ENCODE measurements at places on chromosomes 16 and 17.
A peak's percentile ranks its signal among the peaks of the same experiment; 100 is the strongest.

DNA sequence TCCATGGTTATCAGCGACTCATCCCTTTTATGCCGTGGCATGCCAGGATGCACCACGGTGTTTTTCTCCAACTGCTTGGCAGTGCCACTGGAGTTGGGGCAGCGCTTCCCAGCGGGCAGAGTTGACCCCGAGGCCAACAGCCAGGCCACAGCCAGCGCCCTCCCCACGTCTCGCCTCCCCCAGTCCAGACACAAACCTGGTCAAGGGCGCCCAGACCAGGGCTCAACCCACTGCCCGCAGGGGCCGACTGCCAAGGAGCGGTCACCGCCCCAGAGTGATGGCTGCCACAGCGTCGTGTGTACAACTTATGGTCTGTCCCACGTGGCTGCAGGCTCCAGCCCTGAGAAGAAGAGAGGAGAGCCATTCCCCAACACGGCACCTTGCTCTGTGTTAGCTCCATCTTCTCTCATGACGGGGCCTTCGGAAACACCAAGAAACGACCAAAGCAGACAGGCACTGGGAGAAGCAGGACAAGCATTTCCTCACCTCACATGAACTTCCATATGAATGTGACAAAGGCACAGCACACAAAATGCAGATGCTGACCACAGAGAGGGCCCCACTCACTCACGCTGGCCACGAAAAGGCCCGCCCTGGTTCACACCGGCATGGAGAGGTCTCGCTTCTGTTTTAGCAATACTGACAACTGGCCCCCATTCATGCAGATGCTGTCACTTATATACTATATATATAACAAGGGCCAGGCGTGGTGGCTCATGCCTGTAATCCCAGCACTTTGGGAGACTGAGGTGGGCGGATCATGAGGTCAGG is 27.0 kb downstream of the AXIN1 start:
- DNase-seq: no peak

DNA sequence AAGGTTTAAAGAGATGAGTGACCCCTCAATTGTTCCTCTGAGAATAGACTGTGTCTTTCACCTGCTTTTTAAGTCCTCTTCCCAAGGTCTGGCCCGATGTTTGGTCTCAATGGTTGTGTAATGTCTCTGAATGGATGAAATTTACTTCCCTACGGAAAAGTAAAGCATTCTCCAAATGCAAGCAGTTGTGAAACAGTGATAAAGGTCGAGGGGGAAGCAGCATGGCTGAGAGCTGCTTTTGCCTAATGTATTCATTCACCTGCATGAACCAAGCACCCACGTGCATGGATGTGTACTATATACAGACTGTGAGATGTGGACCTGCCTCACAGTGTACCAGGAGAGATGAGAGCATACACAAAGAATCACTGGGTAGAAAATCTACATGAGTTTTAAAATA is 11.4 kb downstream of the MRPS23 start:
- DNase-seq: no peak

GRCh38 chr16:48157794-48158193 is 2.0 kb upstream of the ABCC12 start:
- DNase-seq: no peak

DNA sequence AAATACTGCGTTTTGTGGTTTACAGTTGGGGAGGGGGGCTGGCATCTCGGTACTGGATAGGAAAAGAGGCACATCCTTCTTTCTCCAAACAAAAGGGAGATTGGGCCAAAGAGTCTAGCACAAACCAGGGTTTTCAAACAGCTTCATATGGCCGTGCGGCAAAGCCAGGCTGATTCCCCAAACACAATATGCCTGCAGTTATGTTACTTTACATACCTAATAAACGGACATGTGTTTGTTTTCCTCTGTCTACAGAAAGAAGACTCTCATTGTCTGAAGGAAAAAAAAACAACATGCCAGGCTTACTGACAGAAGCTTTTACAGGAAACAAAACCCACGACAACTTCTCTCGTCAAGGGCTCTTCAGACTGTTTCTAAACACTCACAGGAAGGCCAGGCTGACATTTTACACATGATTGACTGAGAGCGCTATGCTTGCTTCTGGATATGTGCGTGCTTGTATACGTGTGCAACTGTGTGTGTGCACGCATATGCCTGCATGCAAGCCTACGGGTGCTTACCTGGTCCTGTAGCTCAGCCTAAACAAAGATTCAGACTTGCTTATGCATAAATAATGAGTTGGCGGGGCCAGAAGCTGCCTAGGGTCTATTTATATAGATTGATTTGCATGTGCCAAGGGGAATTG is 461.0 kb upstream of the C16orf82 start:
- no peak for DNase-seq

- no peak for DNase-seq
These were observed 3.9 kb upstream of the NT5C start for GRCh38 chr17:75135452-75135851.

- DNase-seq: no peak
These were observed 5.6 kb downstream of the CDH11 start for GRCh38 chr16:65116216-65116615.

GRCh38 chr16:89191901-89192185 is 8.5 kb downstream of the SLC22A31 start:
- DNase-seq: no peak

DNA sequence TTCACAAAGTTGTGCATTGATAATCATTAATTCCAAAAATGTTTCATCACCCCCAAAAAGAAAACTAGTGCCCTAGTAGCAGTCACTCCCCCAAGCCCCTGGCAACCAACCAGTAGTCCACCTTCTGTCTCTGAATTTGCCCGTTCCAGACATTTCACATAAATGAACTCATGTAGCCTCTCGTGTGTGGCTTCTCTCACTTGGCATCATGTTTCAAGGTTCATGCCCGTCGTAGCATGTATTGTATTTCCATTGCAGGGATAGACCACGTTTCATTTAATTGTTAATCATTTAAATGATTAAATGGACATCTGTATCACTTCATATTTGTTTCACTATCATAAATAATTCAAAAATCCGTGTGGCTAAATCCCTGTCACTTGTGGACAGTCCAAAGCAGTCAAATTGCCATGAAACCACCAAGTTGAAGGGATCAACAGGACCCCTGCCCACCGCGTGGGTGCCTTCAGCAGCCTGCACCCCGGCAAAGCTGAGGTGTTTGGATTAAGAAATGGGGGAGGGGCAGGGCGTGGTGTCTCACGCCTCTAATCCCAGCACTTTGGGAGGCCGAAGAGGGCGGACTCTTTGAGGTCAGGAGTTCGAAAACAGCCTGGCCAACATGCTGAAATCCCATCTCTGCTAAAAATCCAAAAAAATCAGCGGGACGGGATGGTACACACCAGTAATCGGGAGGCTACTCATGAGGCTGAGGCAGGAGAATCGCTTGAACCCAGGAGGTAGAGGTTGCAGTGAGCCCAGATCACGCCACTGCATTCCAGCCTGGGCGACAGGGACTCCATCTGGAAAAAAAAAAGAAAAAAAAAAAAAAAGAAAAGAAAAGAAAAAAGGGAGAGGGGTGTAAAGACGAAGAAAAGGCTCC is 8.7 kb upstream of the FLYWCH2 start:
- no peak for DNase-seq

- DNase-seq: no peak
These were observed 557.7 kb downstream of the MAF start for GRCh38 chr16:79042886-79043285.

DNA sequence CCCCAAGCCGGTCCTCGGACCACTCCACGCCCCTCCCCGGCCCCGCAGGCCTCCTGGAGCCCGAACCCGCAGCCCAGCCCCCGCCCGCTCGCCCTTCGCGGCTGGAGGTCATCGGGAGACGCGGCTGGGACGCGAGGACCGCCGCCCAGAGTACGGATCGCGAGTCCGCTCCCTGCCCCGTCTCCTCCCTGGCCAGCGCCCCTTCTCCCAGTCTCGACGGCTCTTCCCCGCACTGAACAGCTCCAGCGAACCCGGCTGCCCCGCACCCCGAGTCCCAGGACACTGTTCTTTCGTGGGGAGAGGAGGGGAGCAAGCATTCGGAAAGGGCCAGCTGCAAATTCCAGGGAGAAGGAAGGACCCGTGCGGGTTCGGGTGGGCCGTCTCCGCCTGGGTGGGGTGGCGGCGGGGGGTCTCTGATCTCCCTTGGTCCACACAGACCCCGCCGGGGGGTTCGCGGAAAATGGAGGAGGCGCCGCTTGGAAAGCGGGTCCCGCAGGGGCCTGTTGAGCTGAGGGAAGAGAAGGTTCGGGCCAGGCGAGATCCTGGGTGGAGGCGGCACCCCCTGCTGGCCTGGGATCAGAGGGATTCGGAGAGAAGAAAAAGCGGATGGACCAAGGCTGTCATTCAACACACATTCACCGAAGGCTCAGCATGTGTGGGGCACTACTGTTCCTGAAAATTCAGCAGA is 632 bp upstream of the RTN4RL1 start:
- DNase-seq: peak; percentile 12

DNA sequence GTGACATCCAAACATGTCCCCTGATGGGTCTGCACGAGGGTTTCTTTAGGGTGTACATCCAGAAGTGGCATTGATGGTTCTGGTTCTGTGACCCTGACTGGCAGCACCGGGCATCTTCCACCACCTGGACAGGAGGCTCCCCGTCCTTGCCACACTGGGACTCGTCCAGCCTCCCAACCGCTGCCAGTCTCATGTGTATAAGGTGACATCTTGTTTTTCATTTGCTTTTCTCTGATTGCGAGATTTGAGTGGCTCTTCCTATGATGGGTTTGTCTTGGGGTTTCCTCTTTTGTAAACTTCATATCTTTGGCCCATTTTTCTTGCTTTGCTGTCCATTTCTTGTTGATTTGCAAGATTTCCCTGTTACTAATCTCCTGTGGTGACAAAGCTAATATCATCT is 9.2 kb upstream of the LIMD2 start:
- no peak for DNase-seq

DNA sequence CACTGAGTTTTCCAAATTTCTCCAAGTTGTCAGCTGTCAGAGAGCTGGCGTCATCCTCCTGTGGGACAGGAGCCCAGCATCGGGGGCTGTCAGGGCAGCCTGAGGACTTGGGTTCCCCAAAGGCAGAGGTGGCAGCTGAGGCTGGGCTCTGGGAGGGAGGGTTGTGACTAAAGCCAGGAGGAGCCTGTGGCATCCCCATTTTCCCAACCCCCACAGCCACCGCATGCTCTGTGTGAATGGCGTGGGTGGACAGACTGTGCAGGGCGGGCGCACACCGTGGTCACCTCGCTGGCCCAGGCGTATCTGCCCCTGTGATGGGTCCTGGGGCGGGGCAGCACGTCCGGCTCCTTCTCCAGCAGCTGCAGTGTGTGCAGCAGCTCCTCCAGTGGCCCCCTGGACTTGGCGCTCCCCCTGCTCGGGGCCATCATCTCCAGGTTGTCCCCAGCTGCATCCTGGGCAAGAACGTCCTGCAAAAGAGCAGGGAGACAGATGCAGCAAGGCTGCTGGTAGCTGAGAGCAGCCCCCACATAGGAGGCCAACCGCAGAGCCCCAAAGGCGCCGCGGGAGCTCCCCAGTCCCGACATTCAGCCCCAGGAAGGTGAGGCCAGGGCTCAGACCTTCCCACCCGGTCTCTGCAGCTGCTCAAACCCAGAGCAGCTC is 24.8 kb downstream of the CEP131 start:
- no peak for DNase-seq

- no peak for DNase-seq
These were observed 316.6 kb downstream of the CDH13 start for GRCh38 chr16:82943371-82943770.

- DNase-seq: no peak
These were observed 1.1 kb upstream of the SPEM3 start for GRCh38 chr17:7427549-7427948.

DNA sequence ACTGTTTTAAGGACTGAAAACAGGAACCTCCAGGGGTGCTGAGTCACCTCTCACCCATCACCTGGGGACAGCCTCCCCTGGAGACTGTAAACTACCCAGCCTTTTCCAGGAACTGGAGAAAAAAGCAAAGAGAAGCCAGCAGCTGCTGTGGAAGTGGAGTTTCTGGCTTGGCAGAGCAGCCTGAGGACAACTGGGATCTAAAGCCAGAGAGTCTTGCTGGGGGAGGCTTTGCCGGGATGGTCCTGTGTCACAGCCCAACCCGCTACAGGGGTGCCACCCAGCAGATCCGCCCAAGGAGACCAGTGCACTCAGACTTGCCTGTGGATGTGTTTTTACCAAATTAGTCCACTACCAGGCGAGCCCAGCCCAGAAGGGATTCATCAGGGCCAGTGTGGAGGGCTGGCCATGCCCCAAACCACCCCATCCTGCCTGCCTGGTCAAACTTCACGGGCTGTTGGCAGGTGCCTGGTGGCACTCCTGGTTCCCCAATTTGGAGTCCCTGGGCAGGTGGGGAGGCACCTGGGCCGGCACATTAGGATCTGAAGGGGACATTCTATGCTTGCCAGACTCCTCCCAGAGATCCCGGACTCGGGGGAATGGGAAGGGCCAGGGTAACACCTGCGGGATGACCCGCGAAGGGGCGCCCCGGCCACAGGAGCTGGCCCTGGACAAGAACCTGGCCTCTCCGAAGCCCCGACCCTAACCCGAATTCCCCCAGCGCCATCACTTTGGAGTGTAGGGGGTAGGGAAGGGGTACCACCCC is 771 bp downstream of the MSRB1 start:
- DNase-seq: no peak

GRCh38 chr16:85935391-85935973 is 36.5 kb downstream of the IRF8 start:
- no peak for DNase-seq

- DNase-seq: peak; percentile 58
These were observed 22.2 kb downstream of the MEAK7 start for GRCh38 chr16:84482001-84482891.

- no peak for DNase-seq
These were observed 63.0 kb upstream of the LRRC37A3 start for GRCh38 chr17:64982139-64982915.

DNA sequence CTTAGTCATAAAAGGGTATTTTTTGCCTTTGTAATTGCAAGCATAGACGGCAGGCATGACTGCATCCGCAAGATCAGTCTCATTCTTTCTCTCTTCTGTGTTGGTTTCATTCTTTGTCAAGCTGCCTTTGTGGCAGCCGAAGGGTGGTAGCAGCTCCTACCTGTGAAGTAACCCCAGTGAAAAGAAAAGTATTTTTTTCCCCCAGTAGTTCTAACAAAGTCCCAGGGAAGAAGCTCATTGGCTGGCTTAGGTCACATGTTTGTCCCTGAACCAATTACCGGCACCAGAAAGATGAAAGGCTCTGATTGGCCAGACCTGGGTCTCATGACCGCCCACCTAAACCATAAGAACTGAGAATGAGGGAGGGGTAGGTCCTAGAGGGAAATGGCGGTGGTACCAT is 110.7 kb downstream of the RAP1GAP2 start:
- DNase-seq: no peak

DNA sequence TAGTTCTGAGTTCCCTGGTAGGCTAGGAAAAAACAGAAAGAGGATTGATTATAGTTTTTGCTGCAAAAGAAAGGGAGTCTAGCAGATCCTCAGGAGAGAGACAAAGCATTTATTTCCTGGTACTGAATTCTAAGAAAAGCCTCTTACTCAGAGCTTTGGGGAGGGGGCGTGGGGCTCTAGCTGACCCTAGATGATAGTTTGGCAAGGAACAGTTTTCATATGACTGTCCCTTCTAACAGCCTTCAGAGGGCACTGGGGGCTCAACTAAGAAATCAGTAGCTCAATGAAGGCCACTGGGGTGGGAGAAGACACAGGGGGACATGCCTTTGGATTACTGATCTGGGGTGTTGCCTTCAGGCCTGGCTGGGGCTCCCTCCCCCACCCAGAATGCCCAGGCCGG is 4.0 kb downstream of the CA7 start:
- no peak for DNase-seq

- no peak for DNase-seq
These were observed 329.1 kb downstream of the CDH13 start for GRCh38 chr16:82955741-82956348.

- no peak for DNase-seq
These were observed 84.1 kb downstream of the TBC1D16 start for GRCh38 chr17:79951361-79952264.
